Omental fat pad (tissue), 4 donors: ENCODE measurements at places on chromosomes 13 and 19.

- DNase-seq, result no peak
These were observed 20.2 kb upstream of the CD70 start for GRCh38 chr19:6610934-6611852.

GRCh38 chr13:110054041-110054440 lies 252.9 kb downstream of the COL4A1 start:
- no peak for DNase-seq

DNA sequence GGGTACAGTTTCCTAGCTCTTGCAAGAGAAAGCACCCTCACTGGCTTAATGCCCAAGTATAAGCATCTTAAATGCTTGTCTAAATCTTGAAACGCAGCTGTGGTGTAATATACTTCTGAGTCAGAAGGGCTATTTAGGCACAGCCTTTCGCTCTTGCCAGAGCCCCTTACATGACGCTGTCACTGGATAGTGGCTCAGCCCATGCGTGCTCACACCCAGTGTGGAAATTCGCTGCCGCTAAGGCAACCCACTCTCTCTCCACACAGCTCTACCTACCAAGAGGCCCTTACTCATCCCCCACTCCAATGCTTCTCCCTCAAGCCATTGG lies 24.0 kb downstream of the UQCRFS1 start:
- DNase-seq, result no peak

GRCh38 chr19:16022251-16022650 lies 54.0 kb upstream of the TPM4 start:
- DNase-seq, result no peak

DNA sequence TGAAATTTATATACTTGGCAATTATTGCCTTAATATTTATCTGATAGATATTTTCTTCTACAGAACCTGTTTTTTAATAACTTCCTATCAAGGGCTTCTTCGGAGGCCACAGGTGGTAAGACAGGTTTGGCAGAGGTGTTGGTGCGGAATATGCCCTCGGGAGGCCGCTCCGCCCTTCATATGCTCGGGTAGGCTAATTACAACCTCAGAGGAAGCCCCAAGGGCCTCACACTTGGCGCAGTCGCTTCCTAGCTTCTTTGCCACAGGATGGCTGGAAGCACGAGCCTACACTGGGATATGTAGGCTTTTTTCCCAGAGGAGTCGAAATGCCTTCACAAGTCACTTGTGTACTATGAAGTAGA lies 68.8 kb downstream of the LMO7 start:
- DNase-seq, result no peak

DNA sequence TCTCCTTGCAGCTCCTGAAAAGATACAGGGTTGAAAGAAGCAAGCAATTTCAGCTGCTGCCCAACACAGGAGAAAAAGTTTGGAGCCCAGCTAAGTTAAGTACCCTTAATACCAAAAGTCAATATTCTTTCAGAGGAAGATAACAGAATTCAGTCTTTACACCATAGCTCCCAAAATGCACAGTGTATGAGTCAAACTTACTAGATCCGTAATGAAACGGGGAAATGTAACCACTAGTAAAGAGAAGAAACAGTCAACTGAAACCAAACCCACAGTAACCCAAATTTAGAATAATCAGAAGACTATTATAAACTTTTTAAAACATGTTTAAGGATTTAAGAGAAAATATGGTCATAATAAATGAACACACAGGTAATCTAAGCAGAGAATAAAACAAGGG lies 45.2 kb downstream of the SUCLA2 start:
- DNase-seq, result no peak

DNA sequence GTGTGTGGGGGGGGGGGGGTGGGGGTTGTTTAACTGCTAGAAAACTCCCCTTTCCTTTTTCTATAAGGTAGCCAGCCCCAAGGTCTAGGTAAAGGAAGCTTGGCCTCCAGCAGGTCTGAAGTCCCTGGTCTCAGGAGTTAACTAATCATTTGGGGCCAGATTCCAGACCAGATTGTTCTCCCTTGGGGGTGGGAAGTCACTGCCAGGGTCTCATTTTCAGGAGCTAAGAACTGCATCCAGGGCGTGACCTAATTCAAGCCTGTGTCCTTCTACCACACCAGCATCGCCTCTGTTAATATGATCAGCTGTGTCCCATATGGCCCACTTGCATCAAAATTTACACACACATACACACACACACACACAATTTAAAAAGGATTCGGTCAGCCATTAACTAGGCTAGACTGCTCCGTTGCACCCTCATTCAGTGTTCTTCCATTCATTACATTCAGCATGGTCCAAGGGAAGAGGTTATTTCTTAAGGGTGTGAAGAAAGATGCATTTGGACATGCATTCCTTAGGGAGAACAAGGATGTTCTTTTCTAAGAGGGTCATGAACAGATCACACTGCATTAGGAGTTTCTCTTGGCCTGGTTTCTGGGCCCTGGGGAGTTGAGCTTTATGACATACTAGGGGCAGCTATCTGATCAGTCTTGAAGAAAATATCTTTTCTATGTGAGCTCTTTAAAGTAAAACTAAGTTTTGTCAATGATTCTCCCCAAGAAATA lies 91.0 kb downstream of the FGF14 start:
- no peak for DNase-seq

GRCh38 chr19:54252845-54253244 lies 4.2 kb downstream of the LILRB5 start:
- no peak for DNase-seq

- no peak for DNase-seq
These were observed 6.0 kb upstream of the RNF6 start for GRCh38 chr13:26228096-26228495.

GRCh38 chr19:9793071-9793591 lies 24.6 kb upstream of the ZNF846 start:
- peak; percentile 56 for DNase-seq

DNA sequence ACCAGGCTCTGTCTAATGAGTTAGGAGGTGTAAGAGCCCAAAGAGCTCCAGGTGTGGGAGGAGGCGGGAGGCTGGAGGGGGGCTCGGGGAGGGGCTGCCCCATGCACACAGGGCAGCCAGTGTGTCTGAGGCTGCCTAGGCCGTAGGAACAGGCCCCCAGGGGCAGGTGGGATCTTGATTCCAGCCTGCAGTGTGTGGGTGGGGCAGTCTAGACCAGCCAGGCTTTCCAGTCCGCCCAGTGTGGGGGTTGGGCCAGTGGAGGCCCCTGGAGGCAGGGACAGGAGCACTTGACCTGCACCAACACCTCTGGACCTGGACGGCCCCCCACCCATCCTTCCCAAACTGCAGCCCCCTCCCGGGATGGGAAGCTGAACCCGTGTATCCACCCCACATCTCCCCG lies 5.4 kb upstream of the CAMSAP3 start:
- no peak for DNase-seq
